Caco-2 (cell line): ENCODE measurements at places on chromosomes 12 and 14. TPM values are rescaled to one million over a fixed set of nuclear protein-coding genes. Genes with fewer than 3 reads are reported as not detected.

DNA sequence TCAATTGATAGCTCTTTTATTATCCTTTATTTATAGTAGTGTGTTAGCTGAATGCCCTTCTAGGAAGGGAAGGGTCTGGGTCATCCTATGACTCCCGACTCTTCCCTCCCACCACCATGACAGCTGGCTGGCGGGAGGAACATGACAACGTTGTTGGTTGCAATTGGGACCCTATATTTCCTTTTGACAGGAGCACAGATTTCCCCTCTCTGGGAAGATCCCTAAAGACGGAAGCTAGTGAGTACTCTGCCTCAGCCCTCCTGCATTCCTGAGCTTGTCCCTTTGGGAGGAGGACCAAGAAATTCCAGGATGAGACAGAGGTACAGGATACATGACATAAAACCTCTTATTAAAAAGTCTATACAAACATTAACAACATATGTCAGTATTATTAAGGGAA is 485.4 kb downstream of the NAV3 start:
- no peak for DNase-seq
- no peak overlapping the region for H3K4me3 ChIP-seq
- H3K36me3 ChIP-seq, result no peaks in the 10 kb centered on the region

DNA sequence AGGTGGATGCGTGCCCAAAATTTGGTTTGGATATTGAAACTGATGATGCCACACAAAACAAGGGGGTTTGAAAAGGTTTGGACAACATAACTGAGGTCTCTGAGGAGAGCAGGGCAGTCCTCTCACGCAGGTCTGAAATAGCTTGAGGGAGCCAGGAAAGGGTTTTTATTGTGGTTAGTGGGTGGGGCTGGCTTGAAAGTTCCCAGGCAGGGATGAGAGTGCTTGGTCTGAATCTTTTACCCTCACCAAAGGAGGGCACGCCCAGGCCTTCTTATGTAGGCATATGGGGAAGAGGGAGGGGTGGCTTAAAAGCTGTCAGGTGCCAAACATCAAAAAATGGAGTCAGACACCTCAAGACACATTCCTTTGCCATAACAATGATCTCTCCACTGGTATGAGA is 493.1 kb upstream of the CCDC196 start:
- H3K4me3 ChIP-seq, result no peak overlapping the region
- no peaks in the 10 kb centered on the region for H3K27me3 ChIP-seq
- H3K4me1 ChIP-seq, result no peaks in the 10 kb centered on the region
- H3K27ac ChIP-seq, result no peak overlapping the region
- no peak for DNase-seq
- H3K36me3 ChIP-seq, result no peaks in the 10 kb centered on the region

DNA sequence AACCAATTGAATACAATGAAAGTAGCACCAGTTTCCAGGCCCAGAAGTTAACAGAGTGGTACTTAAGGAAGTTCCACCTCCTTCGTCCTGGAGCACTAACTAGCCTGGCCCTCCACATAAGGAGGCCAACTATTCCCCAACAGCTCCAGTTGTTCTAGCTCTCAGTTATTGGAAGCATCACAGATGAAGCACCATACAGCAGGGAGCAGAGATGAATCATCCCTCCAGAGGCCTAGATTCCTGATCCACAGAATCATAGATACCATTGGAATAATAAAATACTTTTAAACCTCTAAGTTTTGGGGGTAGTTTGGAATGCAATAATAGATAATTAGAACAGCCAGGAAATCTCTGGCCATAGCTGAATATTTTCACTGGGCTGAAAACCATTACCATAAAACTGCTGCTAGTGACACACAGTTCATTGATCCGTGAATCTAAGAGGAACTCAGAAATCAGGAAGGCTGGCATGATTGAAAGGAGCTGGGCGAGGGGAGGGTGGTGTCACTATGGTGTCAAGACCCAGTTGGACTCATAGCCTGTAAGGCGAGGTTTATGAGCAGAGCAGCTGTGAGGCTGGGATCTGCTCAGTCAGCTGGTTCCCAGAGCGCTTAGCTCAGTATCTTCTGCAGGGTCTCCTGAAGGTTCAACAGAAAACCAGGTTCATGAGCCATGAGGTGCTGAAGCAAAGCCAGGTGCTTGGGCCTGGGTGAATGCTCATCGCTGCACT is 371.4 kb upstream of the TMTC1 start:
- no peaks in the 10 kb centered on the region for H3K4me1 ChIP-seq
- no peak overlapping the region for H3K27ac ChIP-seq
- DNase-seq, result no peak
- H3K4me3 ChIP-seq, result no peak overlapping the region
- H3K36me3 ChIP-seq, result no peaks in the 10 kb centered on the region

LYSET gene
- 17.3 and 17.4 TPM in 2 replicates for total RNA-seq

KRT77 gene
- total RNA-seq, result not detected in 2 replicates

GPR68 gene
- 0.14 TPM in 2 replicates for total RNA-seq

- DNase-seq, result no peak
- H3K27me3 ChIP-seq, result no peaks in the 10 kb centered on the region
- H3K27ac ChIP-seq, result no peak overlapping the region
- H3K4me1 ChIP-seq, result no peaks in the 10 kb centered on the region
These were observed 37.2 kb upstream of the TDRD9 start for GRCh38 chr14:103890821-103891666.
